Upper lobe of right lung (tissue), 1 donor: ENCODE measurements at places on chromosomes 13 and 19.
A peak's percentile ranks its signal among the peaks of the same experiment; 100 is the strongest.

- DNase-seq: no peak
Observed at GRCh38 chr13:34037636-34038540, 219.9 kb downstream of the RFC3 start.

GRCh38 chr19:7063764-7064418 is 5.4 kb upstream of the MBD3L3 start:
- no peak for DNase-seq

GRCh38 chr19:12481781-12482508 is 2.7 kb downstream of the ZNF709 start:
- no peak for DNase-seq

DNA sequence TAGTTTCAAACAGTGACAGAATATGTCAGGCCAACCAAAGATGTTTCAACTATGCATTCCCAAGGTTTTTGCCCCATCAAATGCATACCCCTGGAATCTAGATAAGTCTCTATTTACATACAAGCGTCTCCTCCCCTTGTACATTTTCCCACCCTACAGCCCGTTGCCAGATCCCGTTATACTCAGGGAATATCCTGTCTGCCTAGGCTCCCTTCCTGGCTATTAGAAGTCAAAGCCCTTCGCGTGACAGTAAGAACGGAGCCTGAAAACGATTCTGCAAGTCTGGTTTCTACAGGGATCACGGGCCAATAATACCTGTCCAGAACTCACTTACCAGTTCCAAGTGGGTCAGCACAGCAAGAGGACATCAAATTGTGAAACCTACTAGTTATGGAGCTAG is 134.8 kb downstream of the LACC1 start:
- DNase-seq: no peak

DNA sequence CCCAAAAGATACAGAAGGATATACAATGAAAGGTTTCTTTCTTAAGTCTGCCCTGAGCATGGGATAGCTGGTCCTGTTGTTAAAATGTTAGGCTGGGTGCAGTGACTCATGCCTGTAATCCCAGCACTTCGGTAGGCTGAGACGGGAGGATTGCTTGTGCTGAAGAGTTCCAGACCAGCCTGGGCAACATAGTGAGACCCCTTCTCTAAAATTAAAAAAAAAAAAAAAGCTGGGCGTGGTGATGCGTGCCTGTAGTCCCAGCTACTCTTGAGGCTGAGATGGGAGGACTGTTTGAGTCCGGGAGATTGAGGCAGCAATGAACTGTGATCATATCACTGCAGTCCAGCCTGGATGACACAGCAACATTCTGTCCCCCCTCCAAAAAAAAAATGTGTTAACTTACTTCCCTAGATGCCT is 52.5 kb upstream of the SHKBP1 start:
- DNase-seq: no peak

GRCh38 chr13:105452895-105453294 is 1082.6 kb downstream of the EFNB2 start:
- no peak for DNase-seq

- no peak for DNase-seq
Observed at GRCh38 chr13:66365101-66365500, 865.0 kb downstream of the PCDH9 start.

DNA sequence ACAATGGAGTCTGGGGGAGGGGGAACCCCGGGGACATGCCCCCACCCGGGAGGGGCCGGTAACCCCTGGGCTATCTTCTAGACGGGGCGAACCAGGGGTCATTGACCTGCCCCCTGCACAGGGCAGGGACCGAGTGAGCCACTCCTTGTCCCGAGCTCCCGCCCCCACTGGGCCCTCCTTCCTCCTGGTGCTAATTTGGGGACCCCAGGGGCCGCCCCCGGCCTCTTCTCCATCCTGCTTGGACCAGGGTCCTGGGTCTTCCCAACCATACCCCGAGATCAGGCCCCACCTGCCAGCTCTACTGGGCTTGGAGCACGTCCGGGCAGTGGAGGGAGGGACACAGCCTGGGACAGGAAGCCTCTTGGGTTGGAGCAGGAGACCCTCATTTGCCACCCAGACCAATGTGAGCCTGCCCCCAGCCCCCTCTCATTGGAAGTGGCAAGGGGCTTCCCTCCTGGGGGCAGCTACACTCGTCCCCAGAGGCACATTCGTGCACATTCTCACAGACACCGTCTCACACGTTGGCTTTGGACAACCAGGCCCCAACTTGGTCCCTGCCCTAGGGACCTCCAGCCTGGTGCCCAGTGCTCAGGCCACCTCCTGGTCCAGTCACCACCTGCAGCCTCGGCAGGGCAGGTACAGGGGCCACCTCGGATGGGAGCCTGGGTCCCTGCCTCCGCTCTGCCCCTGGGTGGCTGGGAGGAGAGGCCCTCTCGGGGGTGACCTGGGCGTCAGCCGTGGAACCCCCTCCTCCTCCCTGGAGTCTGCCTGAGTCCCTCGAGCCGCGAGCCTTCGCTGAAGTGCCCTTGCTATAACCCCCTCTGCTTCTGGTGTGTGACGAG is 3.3 kb upstream of the MISP start:
- DNase-seq: no peak

GRCh38 chr13:30276178-30276577 is 31.2 kb downstream of the KATNAL1 start:
- no peak for DNase-seq

DNA sequence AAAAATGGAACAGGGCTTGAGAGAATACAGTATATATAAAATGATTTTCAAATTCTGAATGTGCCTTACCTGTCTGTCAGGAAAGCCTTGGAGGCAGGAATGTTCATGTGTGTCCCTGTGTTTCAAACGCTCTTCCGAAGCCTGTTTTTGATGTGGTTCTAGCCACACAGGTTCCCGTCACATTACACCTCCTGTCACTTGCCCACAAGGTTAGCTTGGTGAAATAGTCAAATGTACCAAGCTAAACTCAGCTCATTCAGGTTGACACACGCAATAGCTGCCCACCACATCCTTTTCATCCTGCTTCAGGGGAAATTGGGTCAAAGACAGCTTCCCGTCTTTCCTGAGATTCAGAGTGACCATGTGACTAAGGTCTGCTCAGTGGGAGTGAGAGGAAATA is 574.0 kb downstream of the EFNB2 start:
- DNase-seq: no peak

GRCh38 chr19:35249848-35250711 is 1.3 kb downstream of the LSR start:
- DNase-seq: peak; percentile 61

- DNase-seq: no peak
Observed at GRCh38 chr19:56272161-56272798, at the start of gene EDDM13. Gene EDDM13, plus strand, starts transcription at chr19:56272748. Its CDS starts 87 bp downstream, at chr19:56272835.

DNA sequence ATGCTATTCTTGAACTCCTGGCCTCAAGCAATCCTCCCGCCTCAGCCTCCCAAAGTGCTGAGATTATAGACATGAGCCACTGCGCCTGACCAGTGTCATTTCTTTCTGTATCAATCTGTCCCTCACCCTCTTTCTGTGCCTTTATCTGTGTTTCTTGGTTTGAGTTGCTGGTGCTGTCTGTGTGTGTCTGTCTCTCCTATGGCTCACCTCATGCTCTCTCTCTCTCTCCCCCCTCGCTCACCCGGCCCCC is 9.9 kb downstream of the IRF2BP1 start:
- no peak for DNase-seq

- no peak for DNase-seq
Observed at GRCh38 chr19:40006273-40006691, 9.4 kb downstream of the ZNF546 start.

DNA sequence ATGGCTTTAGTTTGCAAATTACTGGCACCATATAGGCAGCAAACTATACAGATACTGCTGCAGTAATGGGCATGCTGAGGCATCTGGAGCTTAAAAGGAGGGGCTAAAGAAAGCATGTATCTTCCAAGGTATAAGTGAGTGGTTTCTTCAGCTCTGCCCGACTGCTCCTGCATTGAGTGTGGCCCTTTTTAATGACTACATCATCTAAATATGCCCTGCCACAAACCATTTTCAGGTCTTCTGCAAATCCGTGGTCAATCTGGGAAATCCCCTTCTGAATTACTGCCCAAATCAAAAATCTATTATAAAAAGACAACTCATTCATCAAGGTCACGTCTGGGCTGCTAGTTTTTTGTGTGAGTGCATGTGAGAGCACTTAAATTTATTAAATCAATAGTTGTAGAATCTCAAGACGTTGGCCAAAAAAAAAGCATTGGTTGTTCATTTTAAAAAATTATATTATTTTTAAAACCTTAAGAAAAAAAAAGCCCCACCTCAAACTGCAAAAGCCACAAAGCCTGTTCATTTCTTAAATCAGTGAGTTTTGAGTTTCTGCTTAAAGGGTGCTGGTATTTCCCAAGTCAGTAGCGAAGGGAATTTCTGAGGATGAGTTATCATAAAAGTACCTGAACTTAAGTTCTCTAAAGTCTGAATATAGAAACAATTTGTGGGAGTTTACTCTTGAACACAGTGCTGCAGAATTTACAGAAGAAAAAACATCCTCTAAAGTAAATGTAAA is 16.3 kb downstream of the LCP1 start:
- DNase-seq: no peak

DNA sequence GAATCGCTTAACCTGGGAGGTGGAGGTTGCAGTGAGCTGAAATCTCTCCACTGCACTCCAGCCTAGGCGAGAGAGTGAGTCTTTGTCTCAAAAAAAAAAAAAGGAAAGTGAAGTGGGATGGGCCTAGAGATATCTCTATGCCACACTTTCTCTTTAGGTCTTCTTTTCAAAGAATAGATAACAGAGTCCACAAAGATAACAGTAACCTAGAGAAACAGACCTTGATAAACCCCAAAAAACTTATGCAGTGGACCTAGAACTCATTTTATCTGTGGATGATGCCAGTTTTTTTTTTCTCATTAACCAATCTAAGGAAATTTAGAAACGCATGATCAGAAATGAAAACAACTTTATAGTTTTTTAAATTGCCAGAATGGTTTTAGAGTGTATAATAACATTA is 227.4 kb downstream of the LHFPL6 start:
- DNase-seq: no peak
